ENCODE measurements at places on chromosomes 4 and X.

- DNase-seq = no peak
These were observed 67.1 kb downstream of the FAAH2 start for GRCh38 chrX:57353472-57354132.

DNA sequence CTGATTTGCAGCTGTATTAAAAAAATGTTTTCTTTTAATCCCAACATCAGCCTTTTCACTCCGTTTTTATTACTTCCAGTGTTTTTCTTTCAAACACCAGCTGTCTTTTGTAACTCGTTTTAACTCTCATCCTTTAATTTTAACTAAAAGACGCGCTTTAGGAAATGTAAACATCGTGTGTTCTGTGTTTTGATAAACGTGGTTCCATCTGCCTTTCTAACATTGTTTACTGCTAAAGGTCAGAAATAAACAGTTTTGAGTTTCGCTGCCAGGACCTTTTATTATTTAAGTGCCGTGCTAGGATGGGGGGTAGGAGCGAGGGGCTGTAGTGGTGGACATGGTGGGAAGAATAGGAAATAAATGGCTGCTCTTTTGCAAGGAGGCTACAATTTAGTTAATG is 1.5 kb downstream of the N4BP2 start:
- no peak for DNase-seq

DNA sequence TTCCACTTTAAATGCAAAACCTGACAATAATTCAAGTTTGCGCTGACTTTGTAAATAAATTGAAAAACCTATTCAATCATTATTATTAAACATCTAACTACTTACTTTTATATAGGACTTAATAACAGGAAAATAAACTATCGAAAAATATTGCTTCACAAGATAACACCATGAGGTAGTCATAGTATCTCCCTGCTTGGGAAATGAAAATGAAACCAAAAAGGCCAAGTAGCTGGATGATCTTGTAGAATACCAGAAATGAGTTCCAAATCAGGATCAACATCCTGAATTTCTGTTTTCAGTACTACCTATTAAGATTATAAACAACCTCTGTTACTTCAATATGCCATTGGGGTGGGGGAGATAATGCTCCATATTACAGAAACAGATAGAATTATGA is 58.9 kb downstream of the CHIC2 start:
- DNase-seq = no peak

GRCh38 chr4:57550198-57550597 is 440.0 kb upstream of the IGFBP7 start:
- DNase-seq = no peak

- no peak for DNase-seq
These were observed 203.0 kb upstream of the CNKSR2 start for GRCh38 chrX:21171181-21171580.

DNA sequence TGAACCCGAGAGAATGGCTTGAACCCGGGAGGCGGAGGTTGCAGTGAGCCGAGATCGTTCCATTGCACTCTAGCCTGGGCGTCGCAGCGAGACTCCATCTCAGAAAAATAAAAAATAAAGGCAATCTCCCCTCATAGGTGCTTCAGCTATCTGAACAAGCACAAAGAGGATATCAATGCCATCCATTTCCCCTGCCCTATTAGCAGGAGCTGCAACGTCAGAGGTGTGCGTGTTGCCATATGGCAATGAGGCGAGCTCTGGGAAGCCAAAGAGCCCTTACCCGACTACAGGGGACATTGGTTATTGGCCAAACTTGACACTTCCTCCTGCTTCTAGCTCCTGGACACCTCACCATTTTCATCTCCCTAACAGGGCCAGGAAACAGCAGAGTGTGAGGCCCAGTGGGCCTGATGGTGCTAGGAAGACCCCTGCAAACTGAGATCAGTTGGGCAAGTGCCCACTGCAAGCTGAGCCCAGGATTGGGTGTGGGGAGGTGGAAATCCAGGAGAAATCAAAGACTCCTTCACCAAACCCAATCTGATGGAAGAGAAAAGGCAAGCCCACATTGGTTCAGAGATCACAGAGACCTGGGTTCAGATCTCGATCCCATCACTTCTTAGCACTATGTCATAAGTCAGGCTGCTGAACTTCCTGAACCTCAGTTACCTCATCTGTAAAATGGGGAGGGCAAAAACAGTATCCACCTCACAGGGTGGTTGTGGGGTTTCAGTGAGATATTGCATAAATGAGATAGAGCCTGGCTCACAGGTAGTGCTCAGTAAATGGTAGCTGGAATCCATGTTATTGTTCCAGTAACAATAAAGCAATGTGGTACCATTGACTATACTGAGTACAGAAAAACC is 21.2 kb downstream of the SLC25A5 start:
- no peak for DNase-seq

DNA sequence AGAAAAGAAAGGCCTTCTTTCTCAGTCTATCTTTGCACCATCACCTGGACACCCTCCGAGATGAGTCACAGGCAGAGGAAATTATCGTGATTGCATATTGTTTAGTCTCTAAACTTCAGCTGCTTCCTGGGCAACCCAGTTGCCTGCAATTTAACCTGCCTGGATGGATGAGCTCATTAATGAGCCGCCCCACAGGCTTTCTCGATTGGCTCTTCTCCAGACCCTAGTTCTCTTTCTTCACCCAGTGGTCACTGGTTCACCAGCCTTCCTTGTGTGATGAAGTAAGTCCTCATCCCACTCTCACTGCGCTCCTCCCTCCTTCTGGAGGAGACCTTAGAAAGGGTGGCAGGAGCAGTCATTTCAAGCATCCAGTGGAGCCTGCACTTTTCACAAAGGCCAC is 94.4 kb downstream of the SOWAHB start:
- peak; percentile 88 for DNase-seq

- DNase-seq = peak; percentile 9
These were observed 37.6 kb downstream of the MAGEA9 start for GRCh38 chrX:149819371-149819770.

DNA sequence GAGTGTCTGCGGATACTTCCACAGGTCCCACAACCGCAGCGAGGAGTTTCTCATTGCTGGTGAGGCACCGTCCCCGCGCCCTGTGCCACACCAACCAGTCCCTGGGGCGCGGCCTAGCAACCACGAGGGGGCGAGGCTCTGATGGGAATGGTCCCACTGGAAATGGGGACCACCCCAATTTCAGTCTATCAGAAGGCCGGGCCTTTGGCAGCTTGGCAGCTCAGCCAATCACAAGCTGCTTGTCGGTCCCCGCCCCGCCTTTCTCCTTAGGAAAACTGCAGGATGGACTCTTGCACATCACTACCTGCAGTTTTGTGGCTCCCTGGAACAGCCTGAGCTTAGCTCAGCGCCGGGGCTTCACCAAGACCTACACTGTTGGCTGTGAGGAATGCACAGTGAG is 3.0 kb downstream of the TIMP1 start:
- DNase-seq = no peak

GRCh38 chr4:183823434-183823833 is 81.7 kb upstream of the STOX2 start:
- no peak for DNase-seq

- DNase-seq = peak; percentile 60
These were observed 46.0 kb upstream of the TMPRSS11F start for GRCh38 chr4:68175562-68176155.

GRCh38 chrX:101385795-101386541 is at the start of gene BTK:
TSS of gene BTK (minus strand) at chrX:101386191. CDS start at chrX:101375284, 10,907 bp downstream.
- no peak for DNase-seq

DNA sequence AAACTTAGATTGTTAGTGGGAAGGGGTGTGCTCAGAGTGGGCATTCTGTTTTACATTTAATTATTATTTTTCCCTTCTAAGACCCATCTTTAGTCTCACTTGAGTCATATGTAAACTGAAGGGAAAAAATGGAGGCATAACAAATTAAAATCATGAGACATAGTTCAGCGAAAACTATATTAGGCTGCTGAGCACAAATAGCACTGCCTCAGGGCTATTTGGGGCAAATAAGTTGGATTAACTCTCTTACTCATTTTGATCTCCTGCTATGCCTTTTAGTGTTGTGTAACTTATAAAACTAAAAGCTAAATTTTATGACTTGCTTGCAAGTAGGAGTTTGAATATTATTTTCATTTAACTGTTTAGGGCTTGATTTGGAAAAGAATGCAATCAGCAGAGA is 1329.2 kb upstream of the PCDH7 start:
- DNase-seq = peak; percentile 4

DNA sequence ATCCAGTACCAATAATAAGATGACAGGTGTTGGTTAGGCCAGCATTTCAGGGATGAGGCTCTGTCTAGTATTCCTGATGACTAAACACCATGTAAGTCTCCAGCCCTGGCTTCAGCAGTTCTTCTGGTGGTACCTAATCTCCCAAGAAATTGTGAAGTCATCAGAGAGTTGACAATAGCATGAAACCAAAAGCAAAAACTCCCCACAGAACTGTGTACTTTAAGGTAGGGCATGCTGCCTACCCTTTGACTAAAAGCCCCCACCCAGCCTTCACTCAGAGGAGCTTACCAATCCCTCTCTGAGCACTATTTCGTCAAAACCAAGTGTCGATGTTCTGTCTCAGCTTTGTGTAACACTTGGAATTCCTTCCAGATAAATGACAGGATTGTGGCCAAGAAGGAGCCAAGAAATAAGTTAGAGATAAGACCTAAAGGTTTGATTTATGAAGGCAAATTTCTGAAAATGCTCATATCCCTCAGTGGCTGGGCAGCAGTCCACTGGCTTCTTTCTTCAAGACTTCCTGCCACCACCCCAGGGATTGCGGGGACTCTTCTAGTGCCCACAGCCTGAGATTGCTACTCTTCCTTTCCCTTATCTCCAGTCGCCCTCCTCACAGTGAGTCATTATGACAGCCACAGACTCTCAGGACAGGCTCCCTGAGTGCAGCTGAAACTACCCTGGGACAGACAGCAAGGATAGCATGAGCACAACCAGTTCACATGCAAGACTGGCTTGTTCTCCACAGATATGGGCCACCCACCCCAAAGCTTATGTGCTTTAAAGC is 67.3 kb upstream of the LHFPL1 start:
- DNase-seq = no peak

- DNase-seq = no peak
These were observed 55.7 kb downstream of the MSX1 start for GRCh38 chr4:4914965-4915845.

DNA sequence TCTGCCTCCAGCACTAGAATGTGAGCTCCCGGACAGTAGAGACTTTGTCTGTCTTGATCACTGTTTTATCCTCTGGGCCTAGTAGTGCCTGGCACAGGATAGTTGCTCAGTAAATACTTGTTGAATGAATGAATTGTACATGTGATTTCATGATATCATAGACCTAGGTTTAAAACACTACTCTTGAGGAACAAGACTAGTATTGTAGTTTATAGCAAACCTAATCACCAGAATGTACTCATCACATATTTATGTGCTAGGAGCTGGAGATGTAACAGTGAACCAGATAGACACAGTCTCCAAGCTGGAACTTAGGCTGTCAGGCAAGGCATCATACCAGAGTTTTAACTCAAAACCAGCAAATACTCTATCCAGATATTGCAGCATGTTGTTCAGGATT is 23.5 kb downstream of the GAB3 start:
- no peak for DNase-seq

GRCh38 chr4:117777721-117778120 is 256.6 kb upstream of the NDST3 start:
- no peak for DNase-seq

GRCh38 chr4:101018836-101019235 is 328.5 kb downstream of the PPP3CA start:
- DNase-seq = no peak

GRCh38 chr4:61380865-61381264 is 180.7 kb downstream of the ADGRL3 start:
- no peak for DNase-seq

GRCh38 chr4:110733901-110734300 is 111.0 kb upstream of the PITX2 start:
- no peak for DNase-seq

DNA sequence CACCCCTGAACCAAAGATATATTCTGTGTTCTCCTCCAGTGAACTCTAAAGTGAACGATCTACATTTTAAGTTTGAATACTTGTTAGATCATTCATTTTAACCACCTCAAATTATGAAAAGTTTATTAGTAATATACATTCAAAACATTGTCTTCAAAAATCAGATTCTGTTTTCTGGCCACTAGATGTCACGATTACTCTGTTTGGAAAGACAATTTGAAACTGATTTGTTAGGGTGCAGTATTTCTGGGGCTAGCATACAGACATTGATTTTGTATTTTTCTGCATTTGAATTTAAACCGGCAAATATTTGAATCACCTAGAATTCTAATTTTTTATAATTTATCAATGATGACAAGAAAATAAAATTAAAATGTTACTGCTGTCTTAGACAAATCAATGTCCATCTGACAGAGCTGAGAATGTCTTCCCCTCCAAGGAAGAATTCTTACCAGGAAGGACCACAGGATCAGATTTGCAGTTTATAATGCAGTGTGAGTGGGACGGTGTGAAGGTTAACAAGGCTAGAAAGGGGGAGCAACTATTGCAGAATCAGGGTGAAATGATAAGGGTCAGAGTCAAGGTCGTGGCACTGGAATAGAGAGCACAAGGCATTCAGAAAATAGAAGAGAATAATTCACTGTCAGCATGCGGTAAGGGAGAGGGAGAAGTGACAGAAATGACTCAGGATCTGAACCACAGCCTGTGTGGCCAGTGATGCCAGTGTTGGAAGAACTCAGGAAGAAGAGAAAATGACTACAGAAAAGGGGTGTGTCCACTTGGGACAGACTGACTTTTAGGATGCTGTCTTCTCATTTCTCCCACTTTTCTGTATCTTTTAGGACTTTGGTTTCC is 91.6 kb downstream of the ANXA10 start:
- peak; percentile 30 for DNase-seq

- DNase-seq = no peak
These were observed 54.4 kb upstream of the LCORL start for GRCh38 chr4:18075823-18076433.

DNA sequence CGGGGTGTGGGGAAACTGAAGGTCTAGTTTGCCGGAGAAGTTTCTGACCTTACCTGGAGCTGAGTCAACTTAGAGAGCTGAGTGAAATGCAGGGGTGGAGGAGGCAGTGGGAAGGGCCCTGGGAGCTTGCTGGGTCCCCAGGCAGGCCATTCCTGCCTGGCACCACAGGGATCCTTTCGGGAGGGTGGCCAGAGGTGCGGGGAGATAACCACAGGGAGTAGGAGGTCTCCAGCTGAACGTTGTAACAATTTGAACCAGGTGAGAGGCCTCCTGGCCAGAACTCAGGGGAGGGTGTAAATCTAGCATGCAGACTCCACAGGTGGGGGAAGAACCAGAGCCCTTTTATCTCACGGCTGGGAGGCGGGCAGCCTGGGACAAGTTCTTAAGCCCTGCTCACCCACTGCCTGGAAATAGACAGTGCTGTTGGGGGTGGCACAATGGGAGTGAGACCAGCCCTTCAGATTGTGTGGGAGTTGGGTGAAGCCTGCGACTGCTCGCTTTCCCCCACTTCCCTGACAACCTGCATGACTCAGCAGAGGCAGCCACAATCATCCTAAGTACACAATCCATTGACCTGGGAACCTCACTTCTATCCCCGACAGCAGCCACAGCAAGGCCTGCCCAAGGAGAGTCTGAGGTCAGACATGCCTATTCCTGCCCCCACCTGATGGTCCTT is 247.4 kb downstream of the ADGRA3 start:
- no peak for DNase-seq

- DNase-seq = no peak
These were observed 24.8 kb upstream of the AFAP1 start for GRCh38 chr4:7964459-7964858.

All from COLO829 (cell line).